Stimulated activated CD8-positive, alpha-beta memory T cell treated with anti-CD3 and anti-CD28 coated beads, Interleukin-7, amount 100 ng/mL, for 48 hours (primary cell): ENCODE measurements at places on chromosomes 16 and 17.

DNA sequence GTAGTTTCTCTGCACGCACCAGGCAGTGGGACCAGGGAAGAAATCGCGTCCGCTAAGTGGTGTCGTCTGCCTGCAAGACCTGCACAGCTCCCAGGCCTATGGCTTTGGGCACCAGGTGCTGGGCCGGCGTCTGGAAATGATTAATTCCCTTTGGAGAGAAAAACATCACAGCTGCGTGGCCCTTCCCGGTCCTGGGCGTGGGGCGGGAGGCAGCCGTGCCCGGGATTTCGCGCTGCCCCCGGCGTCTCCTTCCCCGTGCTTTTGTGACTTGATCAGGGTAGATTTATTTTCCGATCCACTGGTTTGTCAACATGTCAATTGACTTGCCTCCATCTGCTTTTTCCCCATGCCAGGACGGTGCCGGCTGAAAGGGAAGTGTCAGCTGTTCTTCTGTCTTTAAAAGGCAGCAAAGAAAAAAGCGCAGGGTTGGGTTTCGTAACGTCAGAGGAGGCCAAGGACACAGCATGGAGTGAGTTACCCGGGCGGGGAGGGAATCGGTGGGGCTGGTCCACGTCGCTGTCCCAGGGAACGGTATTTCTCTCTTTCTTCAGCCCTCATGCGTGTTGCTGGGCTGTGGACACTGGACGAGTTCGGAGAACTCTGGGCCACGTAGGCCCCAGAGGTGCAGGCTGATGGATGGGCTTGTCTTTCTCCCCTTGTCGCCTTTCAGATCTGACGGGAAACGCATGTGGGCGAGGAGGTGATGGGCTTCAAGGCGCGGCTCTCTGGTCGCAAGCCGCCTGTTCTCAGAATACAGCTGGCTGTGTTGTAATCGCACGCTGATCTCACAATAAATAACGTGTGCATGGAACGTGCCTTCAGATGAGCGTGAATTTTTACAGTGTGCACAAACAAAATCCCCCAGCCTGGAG, 188.1 kb upstream of the ZNF469 start:
- DNase-seq: no peak

DNA sequence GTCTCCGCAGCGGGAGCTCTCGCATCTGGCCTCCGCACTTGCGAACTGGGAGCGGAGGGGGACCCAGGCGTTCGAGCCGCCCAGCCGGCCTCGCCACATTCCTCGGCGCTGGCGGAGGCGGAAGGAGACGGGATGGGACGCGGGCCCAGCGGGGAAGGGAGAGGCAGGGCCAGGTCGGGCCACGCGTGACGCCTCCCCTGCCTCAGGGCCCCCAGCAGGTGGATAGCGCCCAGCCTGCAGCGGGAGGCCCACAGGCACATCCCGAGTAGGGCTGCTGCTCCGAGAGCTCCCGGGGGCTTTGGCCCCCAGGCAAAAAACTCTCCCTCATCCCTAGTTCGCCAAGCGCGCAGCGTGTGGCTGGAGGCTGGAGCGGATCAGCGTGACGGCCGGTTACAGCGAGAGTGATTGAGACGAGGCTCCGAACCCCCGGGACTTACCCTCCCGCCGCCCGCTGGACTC, 800 bp downstream of the PLEKHH3 start:
- DNase-seq: no peak

- no peak for DNase-seq
Measured at GRCh38 chr17:29592850-29593551, at the start of gene ANKRD13B. Gene ANKRD13B, plus strand, starts transcription at chr17:29593132. Its CDS starts 490 bp downstream, at chr17:29593622.

GRCh38 chr17:6994666-6995256, 1.1 kb upstream of the ALOX12 start:
- no peak for DNase-seq

DNA sequence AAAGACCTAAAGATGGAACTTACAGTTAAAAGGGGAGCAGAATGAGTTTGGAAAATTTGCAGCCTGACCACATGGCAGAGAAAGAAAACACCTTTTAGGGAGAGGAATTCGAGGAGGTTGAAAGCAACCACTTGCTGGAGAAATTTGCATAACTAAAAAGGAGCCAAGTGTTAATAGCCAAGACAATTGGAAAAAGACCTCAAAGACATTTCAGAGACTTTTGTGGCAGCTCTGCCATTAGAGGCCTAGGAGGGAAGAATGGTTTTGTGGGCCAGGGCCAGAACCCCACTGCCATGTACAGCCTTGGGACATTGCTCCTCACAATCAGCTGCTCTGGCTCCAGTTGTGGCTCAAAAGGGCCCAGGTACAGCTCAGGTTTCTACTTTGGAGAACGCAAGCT, 338.5 kb downstream of the UTP18 start:
- no peak for DNase-seq

- DNase-seq: no peak
Measured at GRCh38 chr17:72590882-72591281, 470.1 kb downstream of the SOX9 start.

GRCh38 chr16:24117680-24118079, 138.5 kb upstream of the CACNG3 start:
- DNase-seq: no peak

- no peak for DNase-seq
Measured at GRCh38 chr17:45162025-45162687, 481 bp downstream of the HEXIM2 start.

DNA sequence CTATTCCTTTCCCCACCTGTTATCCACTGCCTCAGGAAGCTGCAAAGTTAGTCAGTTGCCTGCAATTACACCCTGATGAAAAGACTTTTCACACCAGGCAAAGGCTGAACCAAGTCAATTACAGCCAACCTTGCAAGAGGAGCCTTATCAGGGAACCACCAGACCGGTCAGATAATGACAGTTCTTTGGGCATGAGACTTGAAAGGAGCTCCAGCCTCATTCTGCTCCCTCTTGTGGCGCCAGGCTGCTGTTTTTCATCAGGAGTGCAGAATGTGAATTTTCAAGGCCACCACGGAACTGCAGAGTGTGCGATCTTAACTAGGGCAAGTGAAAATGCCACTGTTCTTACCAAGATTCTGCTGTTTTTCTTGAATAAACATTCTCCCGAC, 22.5 kb downstream of the DNAI2 start:
- no peak for DNase-seq

DNA sequence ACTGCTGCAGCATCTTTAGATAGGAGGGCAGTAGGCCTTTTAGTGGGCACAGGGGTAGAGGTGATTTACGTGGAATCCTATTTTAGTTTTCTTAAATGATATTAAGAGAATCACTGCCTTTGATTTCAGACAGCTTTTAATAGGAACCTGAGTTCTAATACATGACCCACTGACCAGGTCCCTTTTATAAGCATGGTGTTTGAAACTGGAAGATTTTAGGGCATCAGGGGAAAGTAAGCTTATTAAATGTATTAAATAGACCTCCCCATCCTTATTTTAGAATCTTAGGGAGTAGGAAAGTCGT, 2.0 kb downstream of the MSL1 start:
- DNase-seq: no peak

- no peak for DNase-seq
Measured at GRCh38 chr17:64176556-64176955, 46.6 kb upstream of the ERN1 start.

- no peak for DNase-seq
Measured at GRCh38 chr17:79546386-79546785, 64.5 kb downstream of the RBFOX3 start.

DNA sequence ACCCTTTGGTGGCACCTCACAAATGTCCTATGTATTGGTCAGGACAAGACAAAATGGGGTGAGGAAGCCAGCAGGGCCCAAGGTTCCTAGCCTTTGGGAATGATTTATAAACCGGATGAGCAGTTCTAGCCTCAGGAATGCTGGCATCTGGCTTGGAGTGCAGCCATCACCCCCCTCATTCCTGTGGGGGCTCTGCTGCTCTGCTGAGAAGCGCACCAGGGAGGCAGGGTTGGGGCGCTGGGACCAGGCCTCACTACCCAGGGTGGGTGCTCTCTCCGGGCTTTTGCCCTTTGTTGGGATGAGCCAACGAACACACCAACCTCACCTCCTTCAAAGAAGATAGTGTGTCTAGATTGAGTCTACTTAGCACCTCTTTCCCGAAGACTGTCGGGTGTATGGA, 39.2 kb downstream of the TMEM11 start:
- no peak for DNase-seq

DNA sequence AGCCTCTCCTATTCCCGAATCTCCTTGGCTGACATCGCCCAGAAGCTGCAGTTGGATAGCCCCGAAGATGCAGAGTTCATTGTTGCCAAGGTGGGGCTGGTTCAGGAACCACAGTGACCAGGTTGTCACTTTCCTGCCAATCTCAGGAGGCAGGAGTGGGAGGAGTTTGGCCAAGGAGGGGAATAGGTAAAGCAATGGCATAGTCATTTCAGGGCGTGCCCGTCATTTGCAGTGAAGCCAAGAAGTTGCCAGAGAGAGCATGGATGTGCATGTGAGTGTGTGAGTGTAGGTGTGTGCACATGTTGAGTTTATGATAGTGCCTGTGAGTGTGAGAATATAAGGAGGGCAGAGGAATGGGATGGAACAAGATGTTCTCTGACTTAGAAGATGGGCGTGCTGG, 14.8 kb downstream of the PSMD3 start:
- no peak for DNase-seq

DNA sequence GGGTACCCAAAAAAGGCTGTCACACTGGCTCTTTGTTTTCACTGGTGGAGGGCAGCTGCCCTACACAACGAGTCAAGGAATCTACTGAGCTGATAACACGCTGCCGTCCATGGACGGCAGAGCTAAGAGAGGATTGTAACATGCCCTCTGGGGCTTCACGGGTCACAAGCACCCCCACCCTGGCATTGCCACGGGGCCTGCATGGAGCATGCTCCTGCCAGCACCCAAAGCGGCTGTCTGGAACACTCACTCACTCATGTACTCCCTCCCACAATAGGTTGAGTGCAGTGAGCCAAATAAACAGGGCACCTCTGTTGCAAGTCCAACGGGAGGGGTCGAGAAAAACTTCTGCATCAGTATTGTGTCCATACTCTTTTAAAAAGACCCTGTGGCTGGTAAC, 181.6 kb downstream of the MAP2K6 start:
- DNase-seq: no peak

GRCh38 chr16:89556750-89557689, 3.5 kb upstream of the RPL13 start:
- DNase-seq: peak; percentile 75

GRCh38 chr16:64089697-64090096, 1032.2 kb downstream of the CDH11 start:
- no peak for DNase-seq

GRCh38 chr17:37648555-37648954, 5.3 kb upstream of the DDX52 start:
- no peak for DNase-seq

DNA sequence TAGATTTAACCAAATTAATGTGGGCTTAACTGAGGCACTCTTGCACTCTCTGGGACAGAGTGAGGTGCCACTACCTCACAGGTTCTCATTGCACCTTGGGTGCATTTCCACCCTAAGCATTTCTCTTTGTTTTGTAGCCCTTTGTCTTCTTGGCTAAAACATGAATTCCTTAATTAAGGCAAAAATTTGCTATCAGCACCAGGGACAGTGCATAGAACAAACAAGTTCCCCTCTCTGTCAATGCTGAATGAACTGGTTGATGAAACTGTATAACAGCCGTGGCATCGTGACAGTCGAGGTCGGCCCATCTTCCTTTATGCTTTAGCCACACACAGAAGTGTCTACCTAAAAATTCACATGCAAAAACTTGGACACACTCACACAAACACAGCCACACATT, 74.8 kb downstream of the HS3ST2 start:
- DNase-seq: no peak

DNA sequence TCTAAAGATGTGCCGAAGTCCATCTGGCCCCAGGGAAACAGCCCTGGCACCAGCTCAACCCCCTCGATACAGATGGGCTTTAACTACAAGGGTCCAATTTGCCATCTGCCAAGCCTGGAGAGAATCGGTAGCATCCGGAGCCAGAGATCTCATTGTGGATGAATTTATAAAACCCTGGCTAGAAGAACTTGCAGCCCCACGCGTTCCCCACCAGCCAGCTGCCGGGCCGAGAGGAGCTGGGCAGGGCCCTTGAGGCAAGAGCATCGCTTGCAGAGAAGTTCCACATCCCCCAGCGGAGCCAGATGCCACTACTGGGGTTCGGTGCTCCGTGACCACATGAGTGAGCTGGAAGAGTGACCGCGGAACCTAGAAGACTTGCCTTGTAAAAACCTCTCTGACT, 65.3 kb upstream of the NOL11 start:
- no peak for DNase-seq

GRCh38 chr17:37512442-37513068, 22.9 kb downstream of the DUSP14 start:
- DNase-seq: no peak

GRCh38 chr17:60554377-60554788, 28.3 kb upstream of the APPBP2 start:
- no peak for DNase-seq

GRCh38 chr17:7479213-7480088, at the start of gene ZBTB4:
Gene ZBTB4, minus strand, starts transcription at chr17:7479631. Its CDS starts 12,830 bp downstream, at chr17:7466801.
- no peak for DNase-seq

DNA sequence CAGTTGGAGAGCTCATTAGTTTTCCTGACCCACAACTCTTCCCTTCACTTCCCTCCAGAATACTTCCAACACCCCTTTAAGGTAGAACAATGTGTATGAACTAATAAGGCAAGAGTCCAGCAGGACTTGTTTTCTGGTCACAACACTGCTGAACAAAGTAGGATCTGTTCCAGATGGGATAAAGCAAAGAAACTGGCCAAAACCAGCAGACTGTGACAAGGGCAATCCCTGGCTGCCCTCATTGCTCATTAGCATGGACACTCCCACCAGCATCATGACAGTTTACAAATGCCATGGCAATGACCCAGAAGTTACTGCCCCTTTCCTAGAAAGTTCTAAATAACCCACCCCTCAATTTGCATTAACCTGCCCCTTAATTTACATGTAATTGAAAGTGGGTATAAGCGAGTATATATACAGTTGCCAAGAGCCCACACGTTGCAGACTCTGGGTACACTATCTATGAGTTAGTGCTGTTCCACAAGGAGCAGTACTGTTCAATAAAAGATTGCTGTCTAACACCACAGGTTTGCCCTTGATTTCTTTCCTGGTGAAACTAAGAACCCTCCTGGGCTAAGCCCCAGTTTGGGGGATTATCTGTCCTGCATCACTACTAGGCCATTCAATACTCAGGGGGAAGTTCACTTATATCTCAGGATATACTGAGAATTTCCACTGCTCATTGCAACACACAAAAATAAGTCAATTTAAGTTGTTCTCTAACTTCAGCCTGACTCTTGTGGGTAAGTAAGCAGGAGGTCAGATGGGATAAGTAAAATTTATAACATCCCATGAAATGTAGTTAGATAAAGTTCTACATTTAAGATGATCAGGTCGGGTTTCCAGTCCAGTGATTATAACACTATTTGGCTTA, 82.3 kb downstream of the SSH2 start:
- no peak for DNase-seq

DNA sequence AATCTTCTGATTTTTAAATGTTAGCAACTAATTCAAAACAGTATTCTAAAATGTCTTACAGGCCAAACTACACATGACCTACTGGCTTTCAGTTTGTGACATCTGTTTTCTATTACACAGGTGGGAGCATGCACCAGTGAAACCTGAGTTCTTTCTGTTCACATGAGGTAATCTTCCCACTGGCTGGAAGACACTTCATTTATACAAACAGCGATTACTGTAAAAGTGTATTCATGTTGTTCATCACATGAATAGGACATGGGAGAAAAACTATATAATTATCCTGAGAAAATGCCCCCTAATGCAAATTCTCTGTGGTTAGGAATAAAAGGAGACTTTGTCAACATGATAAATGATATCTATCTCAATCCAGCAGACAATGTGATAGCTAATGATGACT, 11.1 kb upstream of the PIK3R5 start:
- no peak for DNase-seq
